ENCODE measurements at places on chromosomes 1 and 21.

- DNase-seq = no peak
These were observed at the start of gene SMPDL3B for GRCh38 chr1:27934818-27935549. TSS of gene SMPDL3B (plus strand) at chr1:27935000. CDS start at chr1:27935184, 184 bp downstream.

DNA sequence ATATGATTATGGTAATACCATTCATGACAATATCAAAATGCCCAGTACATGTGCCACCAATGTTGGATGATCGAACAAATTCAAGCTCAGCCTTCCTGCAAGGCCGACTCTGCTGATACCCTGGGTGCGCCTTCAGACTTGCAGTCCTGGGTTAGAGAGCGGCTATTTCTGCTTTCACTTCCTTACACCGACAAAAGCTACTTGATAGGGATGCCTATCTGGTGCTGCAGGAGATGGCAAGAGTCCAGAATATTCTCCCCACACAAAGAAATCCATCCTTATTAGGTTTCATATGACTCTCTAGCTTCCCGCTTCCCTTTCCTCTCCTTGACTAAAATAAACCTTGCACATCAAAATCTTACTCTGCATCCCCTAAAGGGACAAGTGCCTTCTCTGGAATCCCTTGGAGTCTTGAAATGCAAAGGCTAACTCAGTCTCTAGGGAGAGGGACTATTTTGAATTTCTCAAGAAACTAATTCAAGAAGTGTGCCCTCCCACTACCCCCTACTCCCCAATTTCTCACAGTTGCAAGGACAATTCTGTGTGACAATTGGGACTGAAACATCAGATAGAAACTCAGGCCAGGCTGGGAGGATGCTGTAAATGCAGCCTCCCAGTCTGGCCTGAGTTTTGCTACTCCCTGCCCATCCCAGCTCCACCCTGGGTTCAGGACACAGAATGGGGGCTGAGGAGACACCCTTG lies 103.1 kb upstream of the USP24 start:
- DNase-seq = no peak

DNA sequence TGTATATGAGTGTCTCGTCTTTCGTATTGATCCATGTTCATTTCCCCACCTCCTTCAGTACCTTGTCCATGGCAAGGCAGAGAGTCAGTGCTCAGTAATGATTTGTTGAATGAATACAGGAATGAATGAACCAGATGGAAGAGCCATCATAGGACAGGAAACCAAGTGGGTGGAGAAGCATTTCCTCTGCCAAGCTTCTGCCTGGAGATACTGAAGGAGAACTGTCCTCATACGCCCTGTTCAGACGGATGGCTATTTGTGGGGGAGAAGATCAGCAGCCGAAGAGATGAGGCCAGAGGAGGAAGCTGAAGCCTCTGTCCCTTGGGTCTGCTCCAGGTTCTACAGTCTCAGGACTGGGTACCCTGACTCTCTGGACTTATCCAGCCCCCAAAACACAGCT lies 5.8 kb downstream of the FAM43B start:
- no peak for DNase-seq

DNA sequence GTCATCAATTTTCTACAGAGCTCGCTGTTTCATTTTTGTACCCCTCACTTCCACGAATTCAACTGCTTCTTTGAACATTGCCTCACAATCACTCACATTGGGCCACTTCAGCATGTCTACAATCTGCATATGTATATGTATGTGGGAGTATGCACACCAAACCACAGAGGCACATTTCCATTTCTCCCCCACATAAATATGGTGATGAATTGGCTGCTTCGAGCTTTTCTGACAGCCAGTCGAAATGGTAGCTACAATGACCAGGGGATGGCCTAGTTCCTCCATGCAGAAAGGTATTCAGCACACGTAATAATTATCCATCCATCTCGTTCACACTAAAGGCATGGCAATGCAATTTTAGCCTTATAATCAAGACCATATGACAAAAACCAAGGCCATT lies 229.6 kb upstream of the ESRRG start:
- no peak for DNase-seq

DNA sequence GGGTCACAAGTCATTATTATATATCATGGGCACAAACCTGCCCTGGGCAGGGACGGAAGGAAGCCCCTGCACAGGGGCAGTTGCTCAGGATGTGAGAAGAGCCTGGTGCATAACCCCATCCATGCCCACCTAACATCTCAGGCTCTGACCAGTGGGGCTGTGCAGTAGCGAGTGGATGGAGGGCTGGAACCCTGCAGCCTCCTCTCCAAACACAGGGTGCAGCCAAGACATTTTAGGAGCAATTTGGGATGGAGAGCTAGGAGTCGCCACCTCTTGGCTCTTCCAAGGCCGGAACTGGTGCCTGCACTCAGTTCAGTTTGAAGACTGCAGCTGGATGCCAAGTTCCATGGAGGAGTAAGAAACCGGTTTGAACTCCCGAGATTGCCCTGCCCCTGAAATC lies 2.8 kb downstream of the MX1 start:
- no peak for DNase-seq

- no peak for DNase-seq
These were observed 30.3 kb downstream of the SLX9 start for GRCh38 chr21:44969931-44970755.

- no peak for DNase-seq
These were observed 12.4 kb downstream of the USP25 start for GRCh38 chr21:15742052-15742670.

DNA sequence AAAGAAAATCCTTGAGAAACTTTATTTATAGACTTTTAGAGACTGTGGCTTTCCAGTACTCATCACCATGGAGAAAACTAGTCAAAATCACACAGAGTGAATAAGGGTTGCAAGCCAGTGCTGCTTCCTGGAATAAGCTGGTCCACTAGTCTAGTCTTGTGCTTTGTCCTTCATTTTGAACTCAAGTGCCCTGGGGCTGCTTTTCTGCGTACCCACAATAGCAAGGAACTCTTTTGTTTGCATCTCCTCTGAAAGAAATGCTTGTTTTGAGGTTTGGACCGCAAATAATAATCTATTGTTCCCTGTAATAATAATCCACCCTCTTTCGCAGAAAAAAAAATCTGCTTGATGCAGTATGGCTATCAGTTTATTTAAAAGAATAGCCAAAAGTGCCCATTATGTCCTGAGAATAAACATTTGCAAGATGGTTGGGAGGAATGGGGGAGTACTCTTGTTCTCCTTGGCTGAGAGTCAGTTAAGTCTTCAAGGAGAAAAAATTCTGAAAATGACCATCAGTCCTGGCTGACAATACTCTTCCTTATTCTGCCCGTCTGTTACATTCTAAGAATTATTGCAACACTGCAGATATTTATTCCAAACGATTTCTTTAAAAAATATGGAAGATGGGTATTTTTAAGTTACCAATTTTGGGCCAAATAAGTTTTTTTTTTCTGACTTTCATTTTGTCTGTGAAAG lies 41.9 kb downstream of the MPZL1 start:
- no peak for DNase-seq

DNA sequence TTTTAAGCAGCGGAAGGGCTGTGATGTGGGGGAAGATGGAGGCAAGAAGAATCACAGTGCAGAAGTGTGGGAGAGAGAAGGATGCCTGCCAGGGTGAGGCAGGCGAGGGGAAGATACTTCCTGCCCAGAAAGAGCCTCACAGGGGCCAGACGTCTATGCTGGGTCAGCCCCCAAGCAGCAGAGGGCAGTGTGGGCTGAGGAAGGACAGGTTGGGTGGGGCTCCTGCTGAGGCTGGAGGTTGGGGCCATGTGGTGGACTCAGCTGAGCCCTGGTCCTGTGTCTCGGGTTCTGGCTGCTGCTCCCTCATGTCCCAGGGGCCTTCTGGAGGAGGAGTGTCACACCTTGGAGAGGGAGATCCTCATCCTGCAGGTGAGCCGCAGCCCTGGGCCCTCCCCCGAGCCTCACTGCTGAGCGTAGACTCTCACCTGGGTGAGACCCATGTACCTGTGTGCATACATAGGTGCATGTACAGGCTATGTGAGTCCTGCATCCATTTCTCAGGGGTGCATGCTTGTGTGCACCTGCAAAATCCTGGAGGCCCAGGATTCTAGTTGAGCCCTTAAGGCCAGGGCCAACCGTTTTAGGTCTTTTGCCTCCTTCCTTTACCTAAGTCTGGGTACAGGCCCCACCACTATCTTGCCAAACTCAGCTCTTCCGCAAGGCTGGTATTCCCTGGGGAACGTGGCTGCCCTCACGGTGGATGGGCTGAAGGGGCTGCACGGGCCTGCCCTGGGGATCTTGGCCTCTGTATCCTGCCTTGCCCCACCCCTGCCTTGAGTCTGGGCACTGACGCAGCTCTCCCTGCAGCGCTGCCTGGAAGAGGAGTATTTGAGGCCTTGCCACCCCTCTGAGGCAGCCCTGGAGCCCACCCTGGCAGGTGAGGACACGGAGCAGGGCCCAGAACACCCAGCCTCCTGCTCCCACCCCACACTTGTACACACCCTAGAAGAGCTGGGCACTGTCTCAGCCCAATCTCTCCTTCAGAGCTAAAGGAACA lies 3.7 kb downstream of the CCDC24 start:
- DNase-seq = no peak

- no peak for DNase-seq
These were observed 74.1 kb downstream of the RRAGC start for GRCh38 chr1:38785285-38786039.

- DNase-seq = no peak
These were observed 10.6 kb downstream of the S100B start for GRCh38 chr21:46594276-46594675.

DNA sequence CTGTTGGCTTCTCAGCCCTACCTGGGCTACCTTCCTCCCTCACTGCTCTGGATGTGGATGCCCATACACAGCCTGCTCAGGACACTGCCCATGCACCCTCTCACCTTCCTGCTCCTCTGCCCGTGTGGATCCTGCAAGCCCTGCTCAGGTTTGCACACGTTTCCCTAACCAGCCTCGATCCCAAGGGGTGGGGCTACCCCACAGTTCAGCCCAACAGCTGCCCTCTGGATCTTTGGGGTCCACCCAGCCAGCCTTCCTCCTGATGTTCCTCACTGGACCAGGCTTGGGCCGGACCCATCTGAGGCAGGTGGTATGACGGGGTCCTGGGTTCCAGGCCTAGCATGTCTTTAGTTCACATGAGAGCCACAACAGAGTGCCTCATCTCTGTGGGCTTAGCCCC lies 4.7 kb downstream of the TMEM54 start:
- no peak for DNase-seq

- no peak for DNase-seq
These were observed 223.9 kb downstream of the S1PR1 start for GRCh38 chr1:101460739-101461138.

- DNase-seq = no peak
These were observed 3.6 kb upstream of the DHRS3 start for GRCh38 chr1:12621346-12622335.

- DNase-seq = no peak
These were observed 9.3 kb downstream of the IRF2BP2 start for GRCh38 chr1:234600418-234601281.

GRCh38 chr1:23242414-23242813 lies 25.1 kb upstream of the HTR1D start:
- no peak for DNase-seq

- DNase-seq = no peak
These were observed 59.6 kb downstream of the FMN2 start for GRCh38 chr1:240151136-240151735.

- DNase-seq = no peak
These were observed 44.9 kb downstream of the FOXD2 start for GRCh38 chr1:47482786-47483185.

DNA sequence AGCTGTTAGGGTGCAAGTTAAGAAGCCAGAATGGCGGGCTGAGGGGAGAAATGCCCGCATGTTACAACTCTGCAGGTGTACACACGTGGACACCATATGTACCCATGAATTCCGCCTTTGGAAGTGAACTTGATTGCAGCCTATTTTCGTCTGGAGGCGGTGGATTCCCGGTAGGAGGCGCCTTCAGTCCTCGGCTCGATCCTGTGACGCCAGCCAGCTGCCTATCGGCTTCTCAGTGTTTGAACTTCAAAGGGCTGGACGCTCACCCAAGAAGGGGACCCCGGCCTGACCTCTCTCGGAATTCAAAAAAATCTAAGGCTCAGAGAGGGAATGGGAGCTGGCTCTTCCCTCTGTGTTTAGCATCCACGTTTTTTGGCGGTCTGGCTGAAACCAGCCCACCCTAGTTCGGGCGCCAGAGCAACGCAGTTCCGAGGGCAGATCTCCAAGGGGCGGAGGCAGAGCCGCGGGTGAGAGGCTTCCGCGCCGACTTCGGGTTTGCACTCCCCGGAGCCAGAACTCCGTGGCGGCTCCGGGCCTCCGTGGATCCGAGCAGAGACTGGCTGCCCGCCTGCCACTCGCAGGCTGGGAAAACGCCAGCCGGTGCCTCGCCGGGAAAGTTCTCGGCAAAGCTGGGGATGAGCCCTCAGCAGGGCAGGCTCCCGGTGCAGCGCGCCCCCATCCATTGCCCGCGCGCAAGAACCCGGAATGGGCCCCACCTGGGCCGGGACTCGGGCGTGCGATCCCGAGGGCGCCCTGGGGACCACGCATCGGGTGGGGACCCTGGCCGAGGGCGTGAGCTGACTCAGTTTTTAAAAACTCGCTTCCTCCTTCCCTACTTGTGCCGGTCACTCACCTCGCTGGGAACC lies 996 bp upstream of the TMEM51 start:
- no peak for DNase-seq
